ENCODE measurements at places on chromosomes 5 and 9.

DNA sequence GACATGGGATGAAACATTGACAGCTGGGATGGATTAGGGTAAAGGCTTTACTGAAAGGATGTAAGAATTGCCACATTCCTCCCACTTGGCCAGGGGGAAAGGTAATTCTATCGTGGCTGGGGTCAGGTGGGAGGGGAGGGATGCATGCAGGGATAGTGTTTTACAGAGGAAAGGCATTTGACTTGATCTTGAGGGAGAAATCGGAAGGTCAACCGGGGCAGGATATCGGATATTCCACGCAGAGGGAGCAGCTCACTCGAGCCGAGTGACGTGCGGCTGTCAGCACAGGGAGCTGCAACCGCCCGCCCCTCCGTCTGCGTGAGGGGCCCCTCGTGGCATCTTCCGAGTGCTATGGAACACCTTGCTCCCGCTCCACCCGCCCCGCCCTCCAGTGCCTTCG, 63.4 kb upstream of the ADAMTS2 start:
- no peak for DNase-seq

- no peak for DNase-seq
Observed at GRCh38 chr5:61280205-61280604, 51.9 kb upstream of the ZSWIM6 start.

- no peak for DNase-seq
Observed at GRCh38 chr9:128405780-128406171, 14.9 kb upstream of the CERCAM start.

- no peak for DNase-seq
Observed at GRCh38 chr5:138148811-138149210, 9.6 kb upstream of the NME5 start.

- no peak for DNase-seq
Observed at GRCh38 chr5:55864606-55865541, 13.7 kb downstream of the IL31RA start.

DNA sequence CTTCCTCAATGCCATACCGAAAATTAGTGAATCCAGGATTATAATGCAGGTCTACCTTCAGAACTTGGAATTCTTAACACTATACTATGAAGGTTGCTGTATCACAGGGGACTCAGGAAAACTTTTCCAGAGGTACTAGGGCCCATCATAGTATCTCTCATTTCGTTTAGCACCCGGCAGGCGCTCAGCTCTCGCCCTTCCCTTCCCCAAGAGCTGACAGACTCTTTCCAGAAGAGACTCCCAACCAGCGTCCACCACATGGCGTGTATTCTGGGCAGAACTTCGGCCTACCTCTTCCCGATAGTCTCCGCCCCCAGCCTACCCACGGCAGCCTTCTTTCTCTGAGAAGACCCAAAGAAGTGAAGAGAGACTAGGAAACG, 271 bp downstream of the NOL8 start:
- DNase-seq = no peak

GRCh38 chr5:85841653-85842052, 776.1 kb upstream of the COX7C start:
- no peak for DNase-seq

DNA sequence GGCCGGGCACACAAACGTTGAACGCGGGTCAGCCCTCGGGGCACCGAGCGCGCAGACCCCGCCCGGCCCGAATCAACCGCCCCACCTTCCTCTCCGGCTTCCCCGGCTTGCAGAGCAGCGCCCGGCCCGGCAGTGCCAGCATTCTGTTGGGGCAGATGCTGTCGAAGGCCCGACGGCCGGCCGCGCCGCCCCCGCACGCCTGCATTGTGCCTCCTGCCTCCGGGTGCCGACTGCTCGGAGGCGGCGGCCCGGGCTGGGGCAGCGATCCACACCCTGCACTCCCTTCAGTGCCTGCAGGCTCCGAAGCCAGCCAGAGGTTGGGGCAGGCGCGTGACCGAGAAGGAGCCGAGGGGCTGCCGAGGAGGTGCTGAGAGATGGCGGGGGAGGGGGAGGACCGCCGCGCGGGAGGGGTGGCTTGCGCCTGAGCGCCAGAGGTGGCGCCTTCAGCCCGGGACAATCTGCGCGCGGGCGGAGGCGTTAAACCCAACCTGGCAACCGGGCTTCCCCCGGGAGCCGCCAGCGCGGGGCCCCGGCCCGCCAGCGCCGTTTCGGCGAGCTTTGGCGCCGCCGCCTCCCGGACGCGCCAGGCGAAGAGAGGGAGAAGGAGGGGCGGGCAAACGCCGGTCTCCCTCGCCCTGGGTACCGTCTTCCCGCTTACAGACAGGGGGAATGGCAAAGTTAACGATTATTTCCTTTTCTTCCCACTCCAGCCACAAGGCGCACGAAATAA, at the start of gene MCIDAS:
Gene MCIDAS (minus strand): TSS at position 382 of the 730 bp plus-strand sequence. CDS start 177 bp downstream, at position 205.
- peak; percentile 53 for DNase-seq

DNA sequence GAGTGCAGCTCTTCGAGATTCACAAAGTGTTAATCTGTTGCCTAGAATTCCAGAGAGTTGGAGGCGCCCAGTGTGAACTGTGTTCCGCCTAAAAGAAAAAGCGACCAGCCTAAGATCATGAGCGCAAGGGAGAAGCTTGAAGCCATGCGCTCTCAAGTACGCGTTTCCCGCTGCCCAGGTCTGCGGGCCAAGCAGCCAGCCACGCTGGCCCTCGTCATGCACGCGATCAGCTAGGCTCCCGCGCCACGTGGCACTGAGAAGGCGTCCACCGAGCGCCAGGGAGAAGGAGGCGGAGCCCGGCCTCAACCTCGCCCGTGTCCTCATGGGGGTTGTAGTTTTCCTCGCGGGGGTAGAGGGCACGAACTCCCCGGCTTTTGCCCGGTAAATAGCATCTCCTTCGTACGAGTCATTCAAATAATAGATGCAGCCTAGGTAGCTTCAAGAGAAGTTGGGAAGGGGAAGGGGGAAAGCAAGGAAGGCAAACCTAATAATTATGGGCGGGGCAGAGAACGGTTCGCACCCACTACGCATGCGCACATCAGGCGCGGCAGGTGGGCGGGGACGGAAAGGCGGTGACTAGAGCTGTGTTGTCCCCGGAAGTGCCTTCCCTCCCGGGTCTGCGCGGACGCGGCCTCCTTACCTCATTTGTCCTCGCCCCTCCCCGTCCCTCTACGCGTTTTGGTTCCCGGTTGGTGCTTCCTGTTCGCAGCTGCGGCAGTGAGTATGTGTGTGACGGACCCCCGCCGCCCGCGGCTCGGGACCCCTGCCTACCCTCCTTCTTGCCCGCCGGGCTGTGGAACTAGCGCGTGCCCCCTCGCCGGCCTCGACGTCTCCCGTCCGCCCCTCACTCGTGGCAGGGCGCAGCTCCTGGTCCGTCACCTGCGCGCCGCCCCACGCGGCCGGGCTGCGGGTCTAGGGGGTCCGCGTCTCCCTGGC, at the start of gene ZCCHC7:
Gene ZCCHC7 (plus strand): TSS at position 668 of the 936 bp plus-strand sequence.
- DNase-seq = peak; percentile 95

GRCh38 chr5:101425339-101425859, 522.3 kb upstream of the ST8SIA4 start:
- DNase-seq = no peak

GRCh38 chr5:31322946-31323345, 129.5 kb downstream of the CDH6 start:
- no peak for DNase-seq

DNA sequence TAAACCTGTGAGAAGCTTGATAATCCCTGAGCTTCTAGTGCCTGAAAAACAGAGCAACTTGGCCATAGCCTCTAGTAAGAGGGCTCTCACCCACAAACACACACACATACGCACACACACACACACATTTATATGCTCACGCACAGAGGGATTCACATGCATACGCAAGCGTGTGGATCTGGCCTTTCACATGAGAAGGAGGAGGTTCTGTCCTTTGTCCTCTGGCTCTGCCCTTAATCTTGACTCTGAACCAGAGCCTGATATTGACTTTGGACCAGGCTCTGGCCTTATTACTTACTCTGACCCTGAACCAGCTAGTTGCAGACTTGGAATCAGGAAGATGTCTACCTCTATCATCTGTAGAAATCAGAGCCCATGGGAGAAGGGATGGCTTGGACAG, 10.0 kb upstream of the P4HA2 start:
- no peak for DNase-seq

DNA sequence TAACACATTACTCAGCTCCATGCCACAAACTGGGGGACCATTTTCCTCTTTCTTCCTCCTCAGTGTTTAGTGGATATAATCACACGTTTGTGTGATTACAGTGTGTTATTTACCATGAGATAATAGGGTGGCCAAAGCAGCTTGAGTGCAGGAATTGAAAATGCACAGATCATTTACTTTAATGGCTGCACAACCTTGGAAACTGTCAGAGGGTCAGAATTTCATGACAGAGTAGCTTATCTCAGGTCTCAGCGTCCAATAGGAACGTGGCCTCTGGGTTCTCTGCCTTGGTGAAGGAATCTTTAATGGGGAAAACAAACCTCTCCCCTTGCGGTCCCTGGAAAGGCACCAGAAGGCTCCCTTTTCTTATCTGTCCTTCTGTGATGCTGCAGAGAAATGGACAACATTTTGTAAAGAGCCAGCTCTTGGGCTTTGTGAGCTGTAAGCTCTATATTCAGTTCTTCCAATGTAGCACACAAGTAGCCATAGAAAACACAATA, 87.4 kb upstream of the CD180 start:
- DNase-seq = no peak

- DNase-seq = no peak
Observed at GRCh38 chr5:75611311-75612225, at the start of gene ANKDD1B. TSS of gene ANKDD1B (plus strand) at chr5:75611453. CDS start at chr5:75611635, 182 bp downstream.

GRCh38 chr5:65961633-65962032, 35.3 kb downstream of the ERBIN start:
- no peak for DNase-seq

- DNase-seq = no peak
Observed at GRCh38 chr9:14327036-14327435, 13.1 kb upstream of the NFIB start.

DNA sequence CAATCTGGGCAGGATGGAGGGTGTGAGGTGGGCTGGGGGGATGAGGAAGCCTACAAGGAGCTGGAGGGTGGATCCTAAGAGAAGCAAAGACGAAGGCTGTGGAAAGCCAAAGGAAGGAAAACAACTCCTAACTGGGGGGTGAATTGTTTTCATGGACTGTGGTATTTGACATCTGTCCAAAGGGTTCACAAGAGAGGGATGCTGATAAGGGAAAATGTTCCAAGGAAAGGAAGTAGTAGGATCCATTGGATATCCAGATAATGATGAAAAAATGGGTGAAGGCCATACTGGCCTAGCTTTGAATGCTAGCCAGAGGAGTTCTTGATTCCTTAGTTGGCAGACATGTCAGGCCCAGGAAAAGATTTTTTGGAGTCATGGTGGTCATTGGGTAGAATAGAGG, 51.8 kb upstream of the FOXI1 start:
- no peak for DNase-seq

- no peak for DNase-seq
Observed at GRCh38 chr5:150788977-150789376, 10.4 kb downstream of the SMIM3 start.

DNA sequence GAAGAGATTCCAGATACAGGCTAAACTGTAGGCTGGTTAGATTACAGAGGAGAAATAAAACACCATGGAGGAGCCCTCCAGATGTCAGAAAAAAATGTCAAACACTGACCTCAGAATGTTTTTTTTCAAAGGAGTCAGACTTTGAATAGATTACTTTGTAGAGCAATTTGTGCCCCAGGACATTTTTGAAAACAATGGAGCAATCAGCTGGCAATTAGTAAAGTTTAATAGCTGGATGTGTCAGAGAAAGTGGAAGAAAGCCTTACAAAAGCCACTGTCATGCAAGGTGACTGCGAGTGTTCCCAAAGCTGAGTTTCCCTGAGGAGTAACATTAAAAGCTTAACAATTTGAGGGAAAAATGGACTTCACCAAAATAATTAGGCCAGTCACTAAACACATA, 417.8 kb upstream of the CTNND2 start:
- DNase-seq = no peak

GRCh38 chr9:111965566-111966019, 69.0 kb downstream of the UGCG start:
- no peak for DNase-seq

DNA sequence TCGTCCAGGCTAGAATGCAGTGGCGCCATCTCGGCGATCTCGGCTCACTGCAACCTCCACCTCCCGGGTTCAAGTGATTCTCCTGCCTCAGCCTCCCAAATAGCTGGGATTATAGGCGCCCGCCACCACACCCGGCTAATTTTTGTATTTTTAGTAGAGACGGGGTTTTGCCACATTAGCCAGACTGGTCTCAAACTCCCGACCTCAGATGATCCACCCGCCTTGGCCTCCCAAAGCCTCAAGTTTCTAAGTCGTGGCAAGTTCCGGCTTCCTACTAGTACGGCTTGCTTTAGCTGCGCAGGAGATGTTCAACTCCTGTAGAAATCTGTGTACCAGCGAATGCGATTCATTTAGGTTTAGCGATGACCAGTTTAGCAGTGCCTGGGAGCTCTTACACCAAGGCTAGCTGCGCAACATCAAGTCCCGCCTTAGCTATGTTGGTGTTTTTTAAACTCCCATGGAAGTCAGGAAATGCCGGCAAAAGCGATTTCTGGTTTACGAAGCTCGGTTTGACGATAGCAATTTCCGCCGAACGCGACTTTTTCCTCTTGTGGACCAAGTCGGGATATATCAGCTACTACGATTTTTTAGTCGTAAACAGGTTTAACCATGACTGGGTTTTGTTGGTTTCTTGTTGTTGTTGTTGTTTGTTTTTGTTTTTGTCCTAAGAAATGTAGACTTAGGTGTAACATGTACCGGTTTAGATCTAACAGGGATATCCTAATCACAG, 46.4 kb downstream of the ANXA2R start:
- DNase-seq = no peak

GRCh38 chr5:36392186-36392585, 90.5 kb upstream of the RANBP3L start:
- no peak for DNase-seq

GRCh38 chr9:99753436-99753835, 68.2 kb upstream of the NR4A3 start:
- no peak for DNase-seq

DNA sequence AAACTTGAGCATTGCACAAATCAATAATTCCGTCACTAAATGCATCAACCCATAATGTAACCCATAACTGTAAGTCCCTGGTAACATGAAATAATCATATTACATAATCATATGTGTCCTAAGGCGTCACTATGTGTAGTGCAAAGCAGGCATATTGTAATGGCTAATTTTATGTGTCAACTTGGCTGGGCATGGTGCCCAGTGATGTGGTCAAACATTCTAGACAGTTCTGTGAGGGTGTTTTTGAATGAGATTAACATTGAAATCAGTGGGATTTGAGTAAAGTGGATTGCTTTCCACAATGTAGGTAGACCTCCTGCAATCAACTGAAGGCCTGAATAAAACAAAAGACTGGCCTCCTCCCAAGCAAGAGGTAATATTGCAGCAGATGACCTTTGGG, 794.4 kb upstream of the ACO1 start:
- DNase-seq = no peak

GRCh38 chr9:133927041-133927440, 65.1 kb downstream of the VAV2 start:
- DNase-seq = no peak

- no peak for DNase-seq
Observed at GRCh38 chr9:98786750-98787510, 9.4 kb downstream of the ANKS6 start.

Data from activated T-cell treated with anti-CD3 and anti-CD28 coated beads for 24 hours (primary cell).